ENCODE measurements at places on chromosomes 12 and 14.

- DNase-seq, result no peak
These were observed 42.1 kb downstream of the LRCOL1 start for GRCh38 chr12:132568301-132568700.

GRCh38 chr12:110249105-110249504 lies 31.9 kb upstream of the ATP2A2 start:
- DNase-seq, result no peak

- DNase-seq, result no peak
These were observed 72.7 kb upstream of the HECTD1 start for GRCh38 chr14:31280132-31280870.

DNA sequence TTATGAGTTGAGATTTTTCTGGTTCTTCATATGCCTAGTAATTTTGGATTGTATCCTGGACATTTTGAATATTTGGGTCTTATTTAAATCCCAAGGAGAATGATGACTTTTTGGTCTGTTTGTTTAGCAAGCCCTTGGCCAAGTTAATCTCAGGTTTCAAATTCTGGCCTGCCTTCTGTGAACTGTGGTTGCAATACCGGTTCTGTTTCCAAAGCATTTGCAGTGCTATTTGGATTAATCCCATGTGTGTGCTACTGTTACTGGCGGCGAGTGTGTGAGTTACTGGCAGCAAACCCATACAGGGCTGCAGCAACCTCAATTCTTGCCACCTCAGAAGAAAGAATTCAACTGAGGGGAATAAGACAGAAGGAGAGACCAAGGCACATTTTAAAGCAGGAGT lies 51.1 kb downstream of the TMEM260 start:
- DNase-seq, result no peak

DNA sequence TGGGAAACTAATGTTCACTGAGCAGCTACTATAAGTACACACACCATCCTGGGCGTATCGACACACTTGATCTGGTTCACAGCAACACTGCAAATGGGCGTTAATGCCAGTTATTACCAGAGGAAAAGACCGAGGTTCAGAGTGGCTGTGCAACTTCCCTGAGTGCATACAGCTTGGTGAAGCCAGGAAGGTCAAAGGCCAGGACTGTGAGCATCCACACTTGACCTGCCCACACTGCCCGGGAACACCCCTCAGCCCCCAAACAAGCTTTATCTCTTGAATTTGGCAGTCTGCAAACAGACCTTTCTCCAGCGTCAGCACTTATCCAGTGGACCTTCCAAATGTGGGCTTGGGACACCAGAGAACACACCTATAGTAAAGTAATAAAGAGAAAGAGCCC lies 312.6 kb downstream of the BCL11B start:
- DNase-seq, result no peak

GRCh38 chr12:124013073-124013472 lies 40.1 kb downstream of the ZNF664 start:
- no peak for DNase-seq

DNA sequence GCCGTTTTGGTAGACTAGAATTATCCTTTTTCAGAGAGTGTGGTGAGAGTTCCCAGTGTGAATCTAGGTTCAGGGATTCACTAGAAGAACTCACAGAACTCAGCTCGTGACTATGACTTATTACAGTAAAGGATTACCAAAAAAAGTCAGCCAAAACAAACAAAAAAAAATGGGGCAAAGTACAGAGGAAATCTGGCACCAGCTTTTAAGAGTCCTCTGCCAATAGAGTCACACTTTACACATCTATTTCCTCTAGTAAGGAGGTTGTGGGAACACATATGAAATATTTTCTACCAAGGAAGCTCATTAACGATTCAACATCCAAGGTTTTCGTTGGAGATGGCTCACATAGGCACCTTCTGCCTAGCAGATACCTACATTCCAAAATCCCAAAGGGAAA lies 28.2 kb downstream of the TSPAN19 start:
- no peak for DNase-seq

GRCh38 chr12:116404913-116405611 lies 127.6 kb upstream of the MED13L start:
- DNase-seq, result no peak

DNA sequence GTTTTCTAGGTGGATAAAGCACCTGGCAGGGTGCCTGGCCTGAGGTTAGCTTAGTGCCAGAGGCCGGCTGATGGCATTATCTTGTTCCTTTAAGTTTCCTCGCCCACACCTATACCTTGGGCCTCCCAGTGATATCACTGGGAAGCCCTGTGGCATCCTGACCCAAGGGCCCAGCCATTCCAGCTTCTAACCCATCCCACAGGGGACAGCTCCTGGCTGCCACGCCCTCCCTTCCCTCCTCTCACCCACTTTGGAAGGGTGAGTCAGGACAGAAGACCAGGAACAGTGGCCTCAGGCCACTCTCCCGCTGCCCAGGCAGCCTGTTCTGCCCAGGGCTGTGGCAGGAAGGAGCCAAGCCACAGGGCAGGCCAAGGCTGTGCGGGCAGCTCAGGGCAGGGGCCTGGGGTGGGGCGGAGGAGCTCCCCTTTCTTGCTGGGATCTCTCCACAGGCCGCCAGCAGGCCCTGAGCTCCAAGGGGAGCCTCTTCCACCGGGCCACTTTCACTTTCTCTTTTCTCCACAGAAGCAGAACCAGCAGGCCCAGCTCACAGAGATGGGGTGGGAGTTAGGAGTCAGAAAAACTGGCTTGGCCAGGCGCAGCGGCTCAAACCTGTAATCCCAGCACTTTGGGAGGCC lies 75.1 kb downstream of the IRF2BPL start:
- DNase-seq, result no peak

GRCh38 chr14:50978888-50979287 lies 34.6 kb upstream of the PYGL start:
- no peak for DNase-seq

DNA sequence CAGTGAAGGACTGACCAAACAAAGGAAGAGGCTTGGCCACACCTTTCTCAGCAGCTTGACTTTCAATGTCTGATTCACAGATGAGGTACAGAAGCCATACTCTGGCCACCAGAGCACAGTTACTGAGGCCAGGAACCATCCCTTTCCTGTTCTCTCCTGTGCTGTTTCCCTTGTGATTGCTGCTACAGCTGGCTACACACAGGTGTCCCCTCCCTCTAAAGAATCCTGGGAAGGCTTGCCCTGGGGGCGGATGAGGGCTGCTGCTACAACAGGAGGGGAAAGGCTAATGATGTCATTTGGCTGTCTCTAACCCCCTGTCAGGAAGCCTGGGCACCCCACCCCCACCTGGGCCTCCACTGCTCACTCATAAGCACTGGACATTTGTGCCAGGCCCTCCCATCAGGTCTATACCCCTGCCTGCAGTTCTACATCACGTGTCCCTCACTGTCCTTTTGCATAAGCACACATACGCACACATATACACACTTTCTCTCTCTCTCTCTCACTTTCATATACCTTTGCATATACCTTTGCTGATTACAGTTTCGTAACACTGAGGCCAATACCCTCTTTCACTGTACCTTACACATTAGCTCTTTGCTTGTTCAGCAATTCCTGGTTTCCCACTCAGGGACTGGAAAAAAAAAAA lies 41.4 kb downstream of the PRPF40B start:
- DNase-seq, result no peak

DNA sequence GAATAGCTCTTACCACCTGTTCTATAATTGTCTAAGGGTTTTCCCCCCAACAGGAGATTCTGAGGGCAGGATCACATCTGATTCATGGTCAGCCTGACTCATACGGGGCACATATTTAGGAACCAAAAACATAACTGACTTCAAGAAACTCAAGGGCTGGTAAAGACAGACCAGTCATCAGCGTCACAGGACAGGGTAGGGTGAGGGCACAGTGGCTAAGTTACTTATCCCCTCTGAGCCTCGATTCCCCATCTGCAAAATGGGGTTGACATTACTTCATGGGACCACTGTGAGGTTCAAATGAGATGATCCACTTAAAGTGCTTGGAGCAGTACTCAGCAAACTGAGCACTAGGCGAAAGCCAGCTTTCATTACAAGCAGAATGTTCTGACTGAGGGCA lies 606 bp downstream of the CINP start:
- no peak for DNase-seq

- DNase-seq, result no peak
These were observed 23.2 kb downstream of the ZFYVE1 start for GRCh38 chr14:73003681-73004080.

GRCh38 chr12:24820872-24821271 lies 128.0 kb downstream of the BCAT1 start:
- DNase-seq, result no peak

- DNase-seq, result no peak
These were observed 357.5 kb downstream of the FSCB start for GRCh38 chr14:44149597-44149996.

GRCh38 chr12:58844161-58844560 lies 76.1 kb downstream of the LRIG3 start:
- DNase-seq, result no peak

GRCh38 chr12:64252681-64253080 lies 30.6 kb upstream of the KICS2 start:
- no peak for DNase-seq

DNA sequence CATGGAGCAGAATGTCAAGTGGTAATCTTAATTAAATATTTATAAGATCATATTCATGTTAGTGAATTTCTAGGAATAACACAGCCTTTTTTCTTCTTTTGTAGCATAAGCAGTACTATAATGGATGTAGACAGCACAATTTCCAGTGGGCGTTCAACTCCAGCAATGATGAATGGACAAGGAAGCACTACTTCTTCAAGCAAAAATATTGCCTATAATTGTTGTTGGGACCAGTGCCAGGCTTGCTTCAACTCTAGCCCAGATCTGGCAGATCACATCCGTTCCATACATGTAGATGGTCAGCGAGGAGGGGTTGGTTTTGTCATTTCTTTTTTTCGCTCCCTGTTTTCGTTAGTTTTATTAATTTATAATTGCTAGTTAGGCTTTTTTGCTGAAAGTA lies 23.1 kb downstream of the AEBP2 start:
- no peak for DNase-seq

- DNase-seq, result no peak
These were observed 1.5 kb upstream of the BEGAIN start for GRCh38 chr14:100588671-100589070.

DNA sequence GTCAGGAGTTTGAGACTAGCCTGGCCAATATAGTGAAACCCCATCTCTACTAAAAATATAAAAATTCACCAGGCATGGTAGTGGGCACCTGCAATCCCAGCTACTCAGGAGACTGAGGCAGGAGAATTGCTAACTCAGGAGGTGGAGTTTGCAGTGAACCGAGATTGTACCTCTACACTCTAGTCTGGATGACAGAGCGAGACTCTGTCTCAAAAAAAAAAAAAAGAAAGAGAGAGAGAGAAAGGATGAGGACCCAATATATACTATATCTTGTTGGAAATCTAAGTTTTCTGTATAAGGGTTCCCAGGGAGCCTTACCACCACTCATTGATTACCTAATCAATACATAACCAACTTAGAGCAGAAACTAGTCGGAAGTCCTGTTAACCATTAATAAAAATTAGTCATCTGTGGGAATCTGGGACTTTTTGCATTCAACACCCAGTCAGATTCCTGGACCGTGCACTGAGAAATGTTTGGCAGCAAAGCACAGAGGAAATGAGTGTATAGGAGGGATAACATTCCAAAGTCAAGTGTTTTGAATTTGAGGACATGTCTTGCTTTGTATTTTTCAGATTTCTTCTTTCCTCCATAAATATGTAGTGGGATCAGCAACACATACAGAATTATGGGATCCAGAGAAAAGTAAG lies 44.8 kb upstream of the NR2C1 start:
- no peak for DNase-seq

- DNase-seq, result no peak
These were observed 2.4 kb downstream of the CABP1 start for GRCh38 chr12:120642826-120643225.

GRCh38 chr12:132085291-132085635 lies 58.9 kb downstream of the DDX51 start:
- no peak for DNase-seq

DNA sequence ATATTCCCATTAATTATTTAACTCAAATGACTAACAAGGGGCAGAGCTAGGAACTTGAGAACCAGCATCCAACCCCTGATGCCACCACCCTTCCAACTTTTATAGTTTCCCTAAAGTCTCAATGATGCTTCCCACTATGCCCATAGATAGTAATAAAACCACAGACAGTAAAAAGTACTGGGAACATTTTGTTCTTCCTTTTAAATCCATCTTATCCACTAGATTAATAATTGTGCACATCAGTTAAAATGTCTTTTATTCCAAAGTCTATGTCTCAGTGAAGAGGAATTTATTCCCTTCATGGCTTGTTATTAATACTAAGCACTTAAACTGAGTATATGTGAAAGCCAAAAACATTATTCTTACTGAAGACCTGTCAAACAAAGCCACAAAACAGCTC lies 45.8 kb downstream of the SINHCAF start:
- DNase-seq, result no peak

GRCh38 chr14:95981965-95982364 lies 57.2 kb upstream of the C14orf132 start:
- DNase-seq, result no peak

GRCh38 chr14:68668531-68668930 lies 124.3 kb downstream of the ZFP36L1 start:
- DNase-seq, result no peak

DNA sequence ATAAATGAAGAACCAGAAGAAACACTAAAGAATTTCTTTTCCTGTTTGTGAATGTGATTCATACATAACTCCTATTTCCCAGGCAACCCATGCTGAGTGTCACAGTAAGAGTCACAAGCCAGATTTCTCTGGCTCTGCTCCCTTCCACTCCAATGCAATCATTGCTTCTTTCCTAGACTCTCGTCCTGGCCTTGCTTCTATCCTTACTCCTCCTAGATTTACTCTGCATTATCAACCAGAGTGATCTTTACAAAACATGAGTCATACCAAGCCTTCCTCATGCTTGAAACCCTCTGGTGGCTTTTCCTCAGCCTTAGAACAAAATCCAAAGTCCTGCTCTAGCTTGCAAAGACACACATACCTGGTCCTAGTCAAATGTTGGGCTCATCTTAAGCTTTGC lies 13.3 kb downstream of the IL22 start:
- DNase-seq, result no peak

GRCh38 chr12:93789767-93790166 lies 112.6 kb downstream of the CRADD start:
- DNase-seq, result no peak

DNA sequence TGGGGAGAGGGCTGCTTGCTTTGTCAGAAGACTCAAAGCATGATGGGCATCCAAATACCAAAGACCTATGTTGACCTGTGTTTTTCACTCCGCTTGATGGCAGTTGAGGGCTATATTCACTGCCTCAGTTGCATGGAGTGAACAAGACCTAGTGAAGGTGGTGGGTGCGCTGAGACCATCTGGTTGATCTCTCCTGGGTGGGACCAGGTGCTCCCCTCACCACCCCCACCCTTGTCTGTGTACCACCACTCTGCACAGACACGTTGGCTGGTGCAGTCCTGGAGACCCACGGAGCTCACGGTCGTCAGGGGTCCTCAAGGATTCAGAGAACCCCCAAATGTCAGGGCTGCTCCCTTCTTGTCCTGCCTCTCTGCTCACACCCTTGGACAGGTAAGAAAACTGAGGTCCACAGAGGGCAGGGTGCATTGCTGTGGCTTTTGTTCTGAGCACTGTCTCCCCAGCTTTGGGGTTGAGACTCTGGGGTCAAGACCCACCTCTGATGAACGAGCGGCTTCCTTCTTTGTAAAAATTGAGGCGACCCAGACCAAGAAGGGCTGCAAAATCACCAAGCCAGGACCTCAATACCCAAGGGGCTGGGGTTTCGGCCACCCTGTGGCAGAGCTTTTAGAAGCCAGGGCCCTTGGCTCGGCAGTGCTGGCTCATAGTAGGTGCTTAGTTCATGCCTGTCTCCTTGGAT lies 166.3 kb upstream of the RTL1 start:
- DNase-seq, result no peak

GRCh38 chr12:6452944-6453630 lies 1.2 kb downstream of the TAPBPL start:
- no peak for DNase-seq

- no peak for DNase-seq
These were observed 392.6 kb downstream of the FUT8 start for GRCh38 chr14:65805113-65805473.

Measured in GF-D8 (cell line).